Mesenchymal stem cell (in vitro differentiated cells and primary cell): ENCODE measurements at places on chromosomes 12 and 14.

DNA sequence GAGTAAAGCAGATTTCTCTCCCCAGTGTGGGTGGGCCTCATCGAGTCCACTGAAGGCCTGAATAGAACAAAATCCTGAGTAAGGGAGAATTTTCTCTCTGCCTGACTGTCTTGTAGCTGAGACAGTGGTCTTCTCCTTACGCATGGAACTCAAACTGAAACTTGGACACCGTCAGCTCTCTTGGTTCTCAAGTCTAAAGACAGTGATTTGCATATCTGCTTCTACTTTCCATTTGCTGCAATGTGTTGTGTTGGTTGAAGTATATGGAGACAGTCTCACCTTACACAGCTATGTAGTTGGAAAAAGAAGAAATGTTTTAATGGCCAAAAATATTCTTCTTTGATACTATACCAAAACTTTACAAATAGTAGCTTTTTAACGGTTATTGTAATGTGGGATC is 160.2 kb upstream of the LMNTD1 start:
- no peaks in the 10 kb centered on the region for H3K36me3 ChIP-seq
- H3K27me3 ChIP-seq = no peaks in the 10 kb centered on the region
- no peak overlapping the region for H3K27ac ChIP-seq
- H3K4me1 ChIP-seq = no peaks in the 10 kb centered on the region

DNA sequence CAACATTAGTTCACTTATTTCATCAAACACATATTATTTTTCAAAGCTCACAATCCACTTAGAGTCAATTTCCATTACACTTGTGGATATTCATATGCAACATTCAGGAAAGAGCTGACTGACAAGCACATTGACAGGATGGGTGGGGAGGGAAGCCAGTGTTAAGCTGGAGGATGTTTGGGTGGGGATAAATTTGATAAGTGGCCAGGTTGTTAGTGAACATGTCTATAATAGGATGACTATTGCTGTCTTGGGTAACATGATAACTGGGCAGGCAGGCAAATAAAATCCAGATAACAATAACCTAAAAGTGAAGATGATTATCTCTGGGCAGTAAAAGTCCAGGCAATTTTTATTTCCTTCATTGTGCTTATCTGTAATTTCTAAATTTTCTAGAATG is 73.8 kb upstream of the OSBPL8 start:
- H3K27ac ChIP-seq = no peak overlapping the region
- no peaks in the 10 kb centered on the region for H3K36me3 ChIP-seq
- H3K27me3 ChIP-seq = no peaks in the 10 kb centered on the region
- peaks cover 10% of the 10 kb centered on the region for H3K4me1 ChIP-seq
- no peak for DNase-seq

DNA sequence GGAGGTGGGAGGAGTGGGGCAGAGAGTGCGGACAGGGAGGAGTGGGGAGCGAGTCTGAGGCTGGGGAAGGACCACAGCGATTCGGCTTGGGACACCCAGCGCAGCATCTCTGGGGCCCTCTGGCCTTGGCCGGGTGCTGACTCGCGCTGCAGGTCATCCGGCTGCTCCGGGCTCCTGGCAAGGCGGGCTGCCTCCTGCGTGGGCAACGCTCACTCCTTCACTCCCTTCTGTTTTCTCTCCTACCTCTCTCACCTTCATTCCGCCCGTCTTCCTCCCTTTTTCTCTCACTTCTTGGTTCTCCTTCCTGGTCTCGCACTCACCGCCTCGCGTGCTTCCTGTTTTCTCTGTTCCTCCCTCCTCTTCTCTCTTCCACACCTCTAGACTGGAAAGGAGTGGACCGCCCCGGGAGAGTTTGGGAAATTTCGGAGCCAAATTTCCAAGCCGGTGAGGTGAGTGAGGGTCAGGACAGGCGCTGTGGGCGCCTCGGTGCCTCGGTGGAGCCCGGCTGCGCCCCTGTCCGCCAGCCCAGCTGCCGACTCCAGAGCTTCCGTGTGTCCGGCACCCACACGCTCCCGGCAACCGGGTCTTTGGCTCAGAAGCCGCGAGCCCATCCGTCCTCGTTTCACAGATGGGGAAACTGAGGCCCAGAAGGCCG is 86.7 kb downstream of the B4GALNT3 start:
- peaks cover 6% of the 10 kb centered on the region for H3K4me1 ChIP-seq
- no peaks in the 10 kb centered on the region for H3K36me3 ChIP-seq
- H3K27me3 ChIP-seq = peaks cover 73% of the 10 kb centered on the region
- DNase-seq = no peak
- H3K4me3 ChIP-seq = no peak overlapping the region

GRCh38 chr14:68568907-68569897 is 223.7 kb downstream of the ZFP36L1 start:
- no peaks in the 10 kb centered on the region for H3K27me3 ChIP-seq
- peaks cover 5% of the 10 kb centered on the region for H3K4me1 ChIP-seq
- no peak for DNase-seq

- H3K4me1 ChIP-seq = no peaks in the 10 kb centered on the region
- no peak for DNase-seq
- H3K27me3 ChIP-seq = no peaks in the 10 kb centered on the region
These were observed 195.2 kb downstream of the ATXN7L3B start for GRCh38 chr12:74732826-74733225.
